ENCODE measurements at places on chromosomes 4 and X.
A peak's percentile ranks its signal among the peaks of the same experiment; 100 is the strongest.

GRCh38 chr4:125105561-125105960 lies 209.2 kb upstream of the FAT4 start:
- no peak for DNase-seq

GRCh38 chrX:10828640-10829039 lies 208.3 kb upstream of the MID1 start:
- no peak for DNase-seq

DNA sequence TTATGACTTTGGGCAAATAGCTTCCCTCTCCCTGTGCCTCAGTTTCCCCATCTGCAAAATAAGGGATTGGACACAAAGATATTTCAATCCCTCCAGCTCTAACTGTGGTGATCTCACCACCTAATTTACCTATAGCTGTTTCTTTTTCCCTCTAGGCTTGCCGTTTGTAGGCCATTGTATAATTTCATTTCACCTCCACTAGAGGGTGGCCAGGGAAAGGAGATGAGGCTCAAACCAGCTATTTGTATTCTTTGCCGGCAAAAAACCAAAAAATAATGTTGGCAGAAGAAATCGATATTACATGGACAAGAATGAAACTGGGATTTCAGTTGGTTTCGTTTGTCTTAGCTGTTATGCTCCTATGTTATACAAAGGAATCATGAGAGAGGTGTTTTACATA lies 36.1 kb upstream of the DOCK11 start:
- peak; percentile 13 for DNase-seq

DNA sequence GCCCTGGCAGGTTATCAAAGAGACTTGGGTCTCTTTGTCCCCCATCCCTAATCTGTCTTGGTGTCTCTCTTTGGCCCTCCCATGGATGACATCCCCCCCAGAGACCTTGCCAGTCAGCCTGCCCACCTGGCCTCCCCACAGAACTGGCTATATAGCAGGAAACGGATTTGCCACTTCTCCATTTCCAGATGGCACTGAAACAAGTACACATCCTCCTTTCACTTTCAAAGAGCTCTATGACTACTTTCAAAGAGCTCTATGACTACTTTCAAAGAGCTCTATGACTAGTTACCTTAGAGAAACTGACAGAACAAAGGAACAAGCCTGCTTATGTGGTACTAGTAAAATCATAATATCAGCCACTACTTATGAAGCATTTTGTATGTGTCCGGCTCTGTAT lies 175.3 kb downstream of the MAML3 start:
- no peak for DNase-seq

- no peak for DNase-seq
These were observed 53.3 kb upstream of the PASD1 start for GRCh38 chrX:151510203-151510602.

- no peak for DNase-seq
These were observed 25.7 kb upstream of the SLC7A11 start for GRCh38 chr4:138267835-138268234.

- no peak for DNase-seq
These were observed 181.0 kb downstream of the SHROOM3 start for GRCh38 chr4:76615999-76616398.

DNA sequence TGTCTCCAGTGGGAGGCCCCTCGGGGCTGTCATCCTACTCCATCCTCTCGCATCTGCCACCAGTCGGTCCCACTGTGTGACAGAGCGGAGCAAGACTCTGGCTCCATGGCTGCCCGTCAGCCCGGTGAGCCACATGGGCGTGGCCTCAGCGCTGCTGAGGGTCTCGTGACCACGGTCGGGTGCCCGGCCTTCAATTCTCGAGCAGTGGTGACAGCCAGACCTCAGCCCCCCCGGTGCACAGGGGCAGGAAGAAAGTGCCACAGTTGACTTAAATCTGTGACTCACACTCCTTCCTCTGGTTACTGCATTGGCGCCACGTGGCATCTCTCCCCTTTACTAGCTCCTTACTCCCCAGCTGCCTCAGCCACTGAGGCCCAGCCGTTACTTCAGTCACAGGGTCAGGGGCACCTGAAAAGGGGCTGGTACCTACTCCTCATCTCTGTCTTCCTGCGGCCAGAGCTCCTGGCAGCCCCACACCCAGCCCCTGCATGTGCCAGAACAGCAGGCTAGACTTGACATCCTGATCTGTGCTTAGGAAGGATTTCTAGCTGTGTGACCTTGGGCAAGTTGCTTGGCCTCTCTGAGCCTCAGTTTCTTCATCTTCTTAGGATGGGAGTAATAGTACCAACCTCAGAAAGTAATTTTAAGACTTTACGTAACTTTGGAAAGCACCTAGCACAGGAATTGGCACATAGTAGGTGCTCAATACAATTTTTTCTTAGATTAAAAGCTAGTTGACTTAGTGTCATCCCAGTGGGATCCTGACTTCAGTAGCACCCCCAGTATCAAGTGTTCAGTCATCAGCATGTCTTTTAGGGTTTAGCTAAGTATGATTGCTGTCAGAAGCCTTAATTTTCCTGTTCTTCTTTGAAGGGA lies 66.1 kb downstream of the TNIP2 start:
- DNase-seq, result no peak

DNA sequence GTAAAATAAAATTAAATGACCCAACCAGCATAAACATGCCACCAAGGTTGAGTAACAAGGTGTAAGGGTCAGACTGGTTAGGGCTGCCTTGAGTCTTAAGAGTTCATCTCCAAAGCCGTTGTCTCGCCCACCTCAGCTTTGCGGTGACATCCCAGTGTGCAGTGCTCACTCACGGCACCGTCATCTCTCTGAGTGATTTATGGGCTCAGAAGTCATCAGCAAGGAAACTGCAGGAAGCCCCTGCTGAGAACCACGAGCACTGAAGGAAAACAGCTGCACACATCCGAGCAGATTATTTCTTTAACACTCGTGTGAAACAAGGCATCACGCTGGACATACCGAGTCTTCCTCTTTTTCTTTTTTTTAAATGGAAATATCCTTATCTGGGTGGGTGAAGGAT lies 411.1 kb downstream of the TRIML1 start:
- no peak for DNase-seq

GRCh38 chrX:16771483-16772398 lies 14.5 kb upstream of the TXLNG start:
- no peak for DNase-seq

- no peak for DNase-seq
These were observed 317.8 kb upstream of the GALNT7 start for GRCh38 chr4:172850838-172851237.

- DNase-seq, result no peak
These were observed 26.4 kb downstream of the PRIMPOL start for GRCh38 chr4:184675821-184676492.

DNA sequence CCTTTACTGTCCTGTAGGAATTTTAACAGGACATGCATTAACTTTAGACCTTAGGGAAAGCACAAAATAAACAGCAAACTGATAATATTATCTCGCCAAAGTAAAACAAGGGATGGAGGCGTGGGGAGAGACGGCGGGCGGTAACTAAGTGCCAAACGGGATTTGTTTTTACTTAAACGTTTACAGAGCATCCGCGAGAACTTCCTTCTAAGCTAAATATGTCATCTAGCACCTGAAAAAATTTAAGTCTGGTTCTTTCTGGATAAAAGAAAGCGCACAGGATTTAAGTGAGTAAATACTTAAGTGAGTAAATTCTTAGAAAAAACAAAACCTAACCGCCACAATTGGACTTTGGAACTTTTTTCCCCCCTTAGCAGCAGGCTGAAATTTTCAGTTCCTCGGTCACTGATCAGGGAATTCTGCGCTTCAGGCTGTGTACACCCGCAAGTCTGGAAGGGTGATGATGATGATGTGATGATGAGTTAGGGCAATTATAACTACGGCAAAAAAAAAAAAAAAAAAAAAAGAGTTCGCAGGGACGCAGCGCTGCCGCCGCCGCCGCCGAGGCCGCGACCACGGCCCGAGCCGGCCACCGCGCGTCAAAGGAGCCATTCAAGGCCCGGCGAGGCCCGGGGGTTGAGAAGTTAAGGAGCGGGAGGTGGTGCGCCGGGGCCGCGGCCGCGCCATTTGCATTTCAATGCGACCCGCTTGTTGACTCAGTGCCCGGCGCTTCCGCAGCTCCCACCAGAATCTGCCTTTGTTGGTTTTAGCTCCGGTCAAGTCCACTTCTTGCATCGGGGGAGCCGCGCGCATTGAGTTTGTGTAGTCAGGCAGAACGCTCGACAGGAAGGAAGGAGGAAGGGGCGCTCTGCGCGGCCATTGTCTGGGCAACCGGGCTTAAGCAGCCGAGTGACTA lies 108.8 kb downstream of the SPRY1 start:
- DNase-seq, result no peak

GRCh38 chr4:15575966-15576365 lies 79.2 kb downstream of the FBXL5 start:
- DNase-seq, result no peak

DNA sequence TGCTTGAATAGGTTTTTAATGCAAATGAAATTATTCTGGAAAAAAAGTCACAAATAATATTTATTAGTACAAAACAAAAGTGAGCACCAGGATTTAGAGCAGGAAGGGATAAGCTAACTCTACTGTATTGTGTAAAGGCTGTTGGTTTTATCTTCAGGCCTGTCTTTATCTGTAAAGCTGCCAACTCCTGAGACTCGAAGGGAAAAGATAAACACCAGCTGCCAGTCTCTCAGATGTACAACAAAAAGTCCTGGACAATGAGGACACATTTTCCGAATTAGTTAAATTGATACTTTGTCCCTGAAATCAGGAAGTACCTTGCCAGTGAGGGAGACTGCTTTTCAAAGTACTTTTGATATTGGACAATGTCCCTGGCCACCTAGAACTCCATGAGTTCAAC lies 8.8 kb downstream of the DDX60 start:
- DNase-seq, result no peak

GRCh38 chrX:136176399-136176825 lies 29.1 kb downstream of the FHL1 start:
- DNase-seq, result no peak

DNA sequence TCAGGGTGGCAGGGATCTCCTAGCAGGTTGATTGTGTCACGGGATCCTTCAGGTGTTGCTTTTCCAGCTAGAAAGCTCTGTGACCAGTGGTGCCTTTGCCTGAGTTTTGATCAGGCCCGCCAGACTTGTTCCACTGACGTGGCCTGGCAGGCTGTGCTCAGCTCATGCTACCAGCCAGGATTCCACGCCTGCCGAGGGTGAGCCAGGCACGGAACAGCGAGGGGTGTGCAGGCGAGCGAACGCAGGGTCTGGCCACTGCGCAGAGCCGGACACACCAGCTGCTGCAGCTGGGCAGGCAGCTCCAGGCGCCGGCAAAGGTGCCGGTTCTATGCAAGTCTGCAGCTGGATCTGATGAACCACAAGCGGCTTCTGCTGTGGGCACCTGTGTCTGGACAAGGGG lies 17.1 kb upstream of the SAT1 start:
- DNase-seq, result no peak

DNA sequence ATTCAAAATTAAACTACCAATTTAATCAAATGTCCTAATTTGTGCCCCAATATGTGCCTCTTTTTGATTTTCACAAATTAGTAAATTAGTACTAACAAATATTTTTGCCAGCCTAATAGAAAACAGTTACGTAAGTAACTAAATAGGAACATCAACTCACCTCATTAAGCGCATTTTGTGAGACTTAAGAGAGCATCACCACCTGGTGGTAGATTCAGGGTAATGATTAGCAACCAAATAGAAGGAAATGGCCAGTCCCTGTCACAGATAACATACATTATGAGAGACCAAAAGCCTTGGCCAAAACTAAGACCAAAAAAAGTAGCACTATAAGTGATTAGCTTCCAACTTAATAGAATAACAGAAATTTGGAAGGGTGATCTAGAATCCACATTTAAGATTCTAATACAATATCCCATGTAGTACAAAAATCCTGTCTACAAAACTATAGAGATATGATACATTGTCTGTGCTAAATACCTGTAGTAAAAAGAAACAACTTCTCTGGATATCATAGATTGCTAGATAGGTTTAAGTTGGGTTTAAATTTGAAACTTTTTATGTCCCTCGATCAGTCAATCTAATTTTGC lies 46.7 kb downstream of the C4orf46 start:
- DNase-seq, result no peak

GRCh38 chr4:104532677-104533076 lies 38.0 kb upstream of the CXXC4 start:
- DNase-seq, result no peak

GRCh38 chr4:24913119-24913485 lies 260 bp upstream of the CCDC149 start:
- DNase-seq, result no peak

DNA sequence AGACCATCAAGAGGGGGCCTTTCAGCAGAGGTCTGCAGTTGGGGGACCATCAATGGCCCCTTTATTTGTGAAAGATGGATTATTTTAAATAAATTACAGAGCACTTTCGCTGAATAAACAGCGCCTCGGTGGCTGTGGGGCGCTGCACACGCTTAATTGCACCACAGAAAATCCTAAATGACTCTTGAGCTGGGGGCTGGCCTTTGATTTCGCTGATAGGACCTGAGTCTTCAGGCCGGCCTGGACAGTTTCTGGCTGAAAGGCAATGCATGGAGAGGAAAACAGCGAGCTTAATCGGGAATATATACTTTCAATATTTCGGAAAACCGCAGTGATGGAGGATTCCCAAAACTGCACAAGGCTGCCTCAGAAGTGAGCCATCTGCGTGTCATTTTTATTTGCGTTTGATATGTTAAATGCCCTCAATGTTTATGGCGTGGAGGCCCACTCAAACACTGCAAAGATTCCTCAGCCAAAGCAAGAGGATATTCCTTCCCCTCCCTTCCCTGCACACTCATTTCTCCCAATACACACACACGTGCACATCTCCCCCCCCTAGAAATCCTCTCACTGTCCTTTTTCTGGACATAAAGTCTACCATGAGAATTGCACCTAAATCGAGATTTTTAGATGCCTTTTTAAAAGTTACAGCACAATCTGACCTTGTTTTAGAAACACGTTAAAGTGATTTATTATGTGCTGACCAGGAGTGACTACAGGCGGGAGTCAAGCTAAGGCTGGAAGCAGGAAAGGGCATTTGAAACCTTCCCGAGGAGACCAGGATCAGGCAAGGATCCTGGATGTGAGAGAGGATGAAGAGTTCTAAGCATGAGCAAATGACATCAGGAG lies 340.7 kb downstream of the RAB28 start:
- no peak for DNase-seq

DNA sequence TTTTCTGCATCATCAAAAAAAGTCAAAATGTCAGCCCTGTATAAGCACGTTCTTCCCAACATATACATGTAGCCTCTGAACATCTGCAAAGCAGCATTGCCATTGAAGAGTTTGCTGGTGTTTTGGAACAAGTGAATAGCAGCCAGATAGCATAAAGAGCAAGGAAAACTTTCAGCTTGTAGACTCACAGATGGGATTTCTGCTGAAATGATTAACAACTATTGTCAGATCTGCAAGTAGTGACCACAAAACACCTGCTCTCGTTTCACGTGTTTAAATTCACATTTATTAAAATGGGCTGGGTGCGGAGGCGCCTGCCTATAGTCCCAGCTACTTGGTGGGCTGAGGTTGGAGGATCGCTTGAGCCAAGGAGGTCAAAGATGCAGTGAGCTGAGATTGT lies 123.7 kb downstream of the SPRY1 start:
- DNase-seq, result no peak

DNA sequence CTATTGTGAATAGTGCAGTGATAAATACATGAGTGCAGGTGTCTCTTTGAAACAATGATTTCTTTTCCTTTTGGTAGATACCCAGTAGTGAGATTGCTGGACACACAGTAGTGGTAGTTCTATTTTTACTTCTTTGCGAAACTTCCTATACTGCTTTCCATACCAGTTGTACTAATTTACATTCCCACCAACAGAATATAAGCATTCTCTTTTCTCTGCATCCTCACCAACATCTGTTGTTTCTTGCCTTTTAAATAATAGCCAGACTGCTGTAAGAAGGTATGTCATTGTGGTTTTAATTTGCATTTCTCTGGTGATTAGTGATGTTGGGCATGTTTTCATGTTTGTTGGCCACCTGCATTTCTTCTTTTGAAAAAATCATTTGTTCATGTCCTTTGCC lies 105.9 kb downstream of the COL4A6 start:
- no peak for DNase-seq
